ENCODE measurements at places on chromosomes 7 and 10.

DNA sequence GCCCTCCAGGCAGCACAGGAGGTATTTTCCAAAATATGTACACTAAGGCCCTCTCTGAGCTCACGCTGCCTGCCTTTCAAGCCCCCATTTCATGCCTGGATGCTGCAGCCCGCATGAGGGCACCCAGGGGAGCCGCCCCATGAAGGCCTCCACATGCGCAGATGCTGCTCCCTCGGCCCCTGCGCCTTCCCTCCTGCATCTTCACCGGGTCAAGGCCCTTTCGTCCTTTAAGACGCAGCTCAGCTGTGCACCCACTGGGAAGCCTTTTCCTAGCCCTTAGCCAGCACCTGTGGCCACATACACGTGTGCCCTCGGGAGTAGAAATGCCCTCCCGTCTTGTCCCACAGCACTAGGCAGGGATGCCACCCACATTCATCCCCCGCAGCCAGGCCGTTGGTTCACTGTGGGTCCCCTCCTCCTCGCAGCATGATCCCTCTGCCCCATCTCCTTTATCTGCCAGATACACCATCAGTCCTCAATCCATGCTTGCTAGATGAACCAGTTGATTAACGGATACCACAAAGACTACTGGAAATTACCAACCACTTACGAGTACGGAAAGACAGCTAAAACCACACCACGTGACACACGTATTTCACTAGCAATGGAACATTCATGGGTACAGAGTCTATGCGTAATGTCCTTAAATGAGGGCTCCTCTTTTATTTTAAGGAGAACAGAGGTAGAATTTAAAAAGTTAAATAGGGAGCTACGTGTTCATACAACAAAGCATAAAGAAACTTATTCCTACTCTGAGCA, 278.0 kb downstream of the TNS3 start:
- no peak for DNase-seq

DNA sequence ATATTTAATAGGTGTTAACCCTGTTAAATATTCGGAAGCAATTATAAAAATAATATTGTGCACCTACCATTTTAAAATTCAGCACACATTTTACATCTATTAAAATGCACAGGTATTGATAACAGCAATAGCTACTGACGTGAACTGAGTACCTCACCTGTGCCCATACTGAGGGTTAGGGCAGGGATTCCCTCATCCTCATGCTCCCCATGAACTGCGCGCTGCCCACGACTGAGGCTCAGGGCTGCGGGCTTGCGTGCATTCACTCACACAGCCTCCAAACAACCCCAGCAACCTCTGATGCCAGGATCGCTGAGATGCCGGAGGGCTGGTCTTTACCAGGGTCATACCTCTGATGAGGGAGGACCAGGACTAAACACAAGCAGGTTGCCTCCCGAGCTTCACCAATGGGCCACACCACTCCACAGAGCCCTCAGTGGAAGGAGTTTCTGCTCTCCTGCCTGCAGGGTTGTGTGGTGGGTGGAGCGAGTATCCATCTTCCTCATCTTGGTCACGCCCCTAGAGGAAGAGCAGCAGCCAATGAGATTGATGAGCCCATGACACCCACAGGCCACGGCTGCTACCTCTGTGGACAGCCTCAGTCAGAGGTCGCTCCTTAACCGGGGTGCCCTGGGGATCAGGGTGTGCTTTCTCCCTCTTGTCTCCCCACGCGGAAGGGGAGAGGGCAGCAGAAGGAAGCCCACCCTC, 478.3 kb downstream of the TNS3 start:
- no peak for DNase-seq

DNA sequence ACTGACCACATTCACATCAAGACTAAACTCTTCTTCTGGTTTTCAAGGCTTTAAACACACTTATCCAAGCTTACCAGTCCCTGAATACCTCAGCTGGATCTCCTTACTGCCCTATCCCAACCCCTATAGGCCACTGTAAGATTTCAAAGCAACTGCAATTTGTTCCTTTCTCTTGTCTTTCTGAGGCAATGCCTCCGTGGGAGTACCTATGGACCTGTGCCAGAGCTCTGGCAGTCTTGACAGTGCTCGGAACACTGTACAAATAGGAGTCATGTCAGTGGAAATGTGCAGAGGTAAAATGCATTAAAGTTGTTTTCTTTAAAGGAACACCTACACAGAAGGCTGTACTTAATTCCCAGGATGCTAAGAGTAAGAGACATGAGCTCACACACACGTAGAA, 124.7 kb downstream of the CNOT4 start:
- no peak for DNase-seq

GRCh38 chr7:39451901-39452300, 114.3 kb upstream of the YAE1 start:
- no peak for DNase-seq

GRCh38 chr7:26662646-26663045, 201.7 kb downstream of the SKAP2 start:
- no peak for DNase-seq

- no peak for DNase-seq
These were observed at the start of gene C10orf105 for GRCh38 chr10:71719464-71720201. C10orf105 (minus strand) TSS chr10:71719778; CDS start chr10:71716337, 3,441 bp downstream.

DNA sequence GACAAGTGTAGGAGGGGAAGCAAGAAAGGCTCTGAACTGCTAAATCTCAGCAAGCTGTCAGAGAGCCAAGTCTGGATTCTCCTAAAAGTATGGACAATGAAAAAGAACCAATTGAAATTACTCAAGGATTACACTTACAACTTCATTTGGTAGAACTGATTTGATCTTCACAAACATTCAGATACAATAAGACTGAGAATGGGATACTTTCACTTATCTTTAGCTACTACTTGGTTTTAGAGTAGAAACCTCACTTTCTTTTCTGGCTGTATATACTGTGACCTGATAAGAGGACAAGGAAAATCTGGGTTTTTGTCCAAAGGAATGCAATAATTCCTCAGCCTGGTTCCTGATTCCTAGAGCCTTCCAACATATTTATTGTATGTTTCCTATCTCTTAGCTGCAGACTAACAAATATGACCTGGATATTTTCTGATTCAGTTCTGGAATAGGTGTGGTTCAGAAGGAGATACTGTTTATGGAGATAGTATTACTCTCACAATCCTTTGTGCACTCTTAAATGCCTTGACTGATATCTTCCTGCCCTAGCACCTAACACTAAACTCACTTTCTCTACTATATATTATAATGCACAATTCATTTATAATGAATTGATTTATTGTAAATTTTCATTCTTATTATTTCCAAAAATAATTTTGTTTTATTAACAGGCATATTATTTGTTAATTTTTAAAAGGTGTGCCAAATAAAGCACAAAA, 7.3 kb downstream of the SEMA3A start:
- no peak for DNase-seq

- DNase-seq: no peak
These were observed 47.3 kb upstream of the NPTX2 start for GRCh38 chr7:98569691-98570337.

- DNase-seq: no peak
These were observed 15.1 kb downstream of the LRRC20 start for GRCh38 chr10:70367195-70367796.

- no peak for DNase-seq
These were observed 41.3 kb upstream of the AOAH start for GRCh38 chr7:36765605-36766004.

DNA sequence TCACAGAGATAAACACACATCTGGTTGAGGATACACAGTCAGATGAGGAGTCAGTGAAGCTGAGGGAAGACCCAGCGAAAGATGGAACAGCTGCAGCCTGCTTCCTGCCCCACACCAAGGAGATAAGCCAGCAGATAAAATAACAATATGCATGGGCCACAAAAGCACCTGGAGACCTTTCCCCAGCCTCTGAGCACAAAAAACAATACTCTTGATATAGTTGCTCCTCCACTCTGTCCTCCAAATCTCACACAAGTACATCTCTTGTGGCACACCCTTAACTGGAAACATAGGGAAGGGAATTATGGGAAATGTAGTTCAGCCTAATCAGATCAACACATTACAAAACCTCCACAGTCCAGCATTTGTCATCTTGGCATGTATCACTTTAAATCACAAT, 9.7 kb upstream of the FHIP2A start:
- no peak for DNase-seq

- DNase-seq: no peak
These were observed 259.6 kb upstream of the PPP2R2D start for GRCh38 chr10:131641231-131641630.

- no peak for DNase-seq
These were observed 13.4 kb downstream of the SKIDA1 start for GRCh38 chr10:21511946-21512572.

DNA sequence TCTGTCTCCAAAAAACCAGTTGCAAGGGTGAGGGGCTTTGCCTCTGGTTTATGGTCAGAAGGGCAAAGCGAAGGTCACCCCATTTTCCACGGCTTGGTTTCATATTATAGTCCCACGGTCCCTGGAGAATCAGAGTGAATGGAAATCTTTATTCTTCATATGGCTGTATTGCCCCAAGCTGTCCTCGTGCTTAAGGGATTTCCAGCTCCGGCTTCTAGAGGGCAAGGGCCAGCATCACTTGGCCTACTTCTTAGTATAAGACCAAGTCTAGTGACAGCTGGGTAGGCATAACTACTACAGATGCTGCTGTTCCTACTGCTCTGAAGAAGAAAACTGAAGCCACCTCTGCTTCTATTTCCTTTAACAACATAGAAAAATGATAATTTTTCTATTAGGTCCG, 63.2 kb downstream of the PARP12 start:
- no peak for DNase-seq

GRCh38 chr7:151251328-151251688, 2.8 kb upstream of the SMARCD3 start:
- no peak for DNase-seq

DNA sequence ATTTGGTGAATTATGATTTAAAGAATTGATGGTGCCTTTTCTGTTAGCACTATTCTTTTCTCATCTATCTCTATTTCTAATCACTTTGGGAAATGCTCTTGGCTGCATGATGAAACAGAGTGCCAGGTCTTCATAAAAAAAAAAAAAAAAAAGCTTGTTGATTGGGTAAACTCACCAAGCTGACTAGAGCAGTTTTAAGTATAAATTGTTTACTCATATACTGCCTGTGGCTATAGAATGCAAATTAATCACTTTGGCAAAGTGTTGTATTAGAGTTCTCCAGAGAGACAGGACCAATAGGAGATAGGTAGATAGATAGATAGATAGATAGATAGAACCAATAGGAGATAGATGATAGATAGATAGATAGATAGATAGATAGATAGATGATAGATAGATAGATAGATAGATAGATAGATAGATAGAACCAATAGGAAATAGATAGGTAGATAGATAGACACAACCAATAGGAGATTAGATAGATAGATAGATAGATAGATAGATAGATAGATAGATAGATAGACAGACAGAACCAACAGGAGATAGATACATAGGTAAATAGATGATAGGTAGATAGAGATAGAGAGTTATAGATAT, 20.1 kb upstream of the TBXAS1 start:
- DNase-seq: no peak

DNA sequence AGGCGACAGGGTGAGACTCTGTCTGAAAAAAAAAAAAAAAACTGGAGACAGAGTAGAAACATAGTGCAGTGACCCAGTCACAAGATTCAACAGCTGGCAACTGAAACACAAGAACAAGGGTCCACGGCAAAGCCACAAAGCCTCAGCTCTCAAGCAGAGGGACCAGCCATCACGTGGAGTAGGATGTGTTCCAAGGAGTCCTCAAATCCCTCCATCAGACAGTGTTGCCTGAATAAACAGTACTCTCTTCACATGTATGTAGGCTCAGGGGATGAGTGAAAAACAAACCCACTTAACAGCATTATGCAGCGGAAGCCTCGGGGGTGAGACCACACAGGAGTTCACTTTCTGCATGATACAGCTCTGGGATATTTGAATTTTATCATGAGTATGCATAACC, 62.0 kb downstream of the SLIT1 start:
- DNase-seq: no peak

DNA sequence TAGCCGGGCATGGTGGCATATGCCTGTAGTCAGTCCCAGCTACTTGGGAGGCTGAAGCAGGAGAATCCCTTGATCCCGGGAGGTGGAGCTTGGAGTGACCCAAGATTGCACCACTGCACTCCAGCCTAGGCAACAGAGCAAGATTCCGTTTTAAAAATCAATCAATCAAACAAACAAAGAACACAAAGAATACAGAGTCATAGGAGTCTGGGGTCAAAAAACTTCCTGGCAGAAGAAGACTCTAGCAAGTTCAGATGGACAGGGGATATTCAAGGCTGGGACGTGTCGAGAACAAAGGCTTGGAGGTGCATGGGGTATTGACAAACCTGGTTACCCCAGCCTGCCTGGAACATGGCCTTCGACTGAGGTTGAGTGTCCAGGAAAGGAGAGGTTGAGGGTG, 228.8 kb upstream of the AGK start:
- no peak for DNase-seq

DNA sequence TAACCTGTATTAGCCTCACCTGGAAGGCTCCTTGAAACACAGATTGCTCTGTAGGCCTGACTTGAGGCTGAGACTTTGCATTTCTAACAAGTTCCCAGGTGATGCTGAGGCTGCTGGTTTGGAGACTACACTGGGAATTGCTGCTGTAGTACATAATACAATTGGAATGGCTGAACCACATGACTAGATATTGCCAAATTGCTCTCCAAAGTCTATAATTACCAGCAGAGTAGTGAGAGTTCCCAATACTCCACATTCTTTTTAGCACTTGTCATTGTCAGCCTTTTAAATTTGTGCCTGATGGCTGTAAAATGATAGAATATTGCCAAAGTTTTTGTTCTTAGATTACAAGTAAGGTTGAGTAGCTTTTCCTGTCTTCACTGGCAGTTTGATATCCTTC, 39.9 kb downstream of the PLEKHA8 start:
- no peak for DNase-seq

DNA sequence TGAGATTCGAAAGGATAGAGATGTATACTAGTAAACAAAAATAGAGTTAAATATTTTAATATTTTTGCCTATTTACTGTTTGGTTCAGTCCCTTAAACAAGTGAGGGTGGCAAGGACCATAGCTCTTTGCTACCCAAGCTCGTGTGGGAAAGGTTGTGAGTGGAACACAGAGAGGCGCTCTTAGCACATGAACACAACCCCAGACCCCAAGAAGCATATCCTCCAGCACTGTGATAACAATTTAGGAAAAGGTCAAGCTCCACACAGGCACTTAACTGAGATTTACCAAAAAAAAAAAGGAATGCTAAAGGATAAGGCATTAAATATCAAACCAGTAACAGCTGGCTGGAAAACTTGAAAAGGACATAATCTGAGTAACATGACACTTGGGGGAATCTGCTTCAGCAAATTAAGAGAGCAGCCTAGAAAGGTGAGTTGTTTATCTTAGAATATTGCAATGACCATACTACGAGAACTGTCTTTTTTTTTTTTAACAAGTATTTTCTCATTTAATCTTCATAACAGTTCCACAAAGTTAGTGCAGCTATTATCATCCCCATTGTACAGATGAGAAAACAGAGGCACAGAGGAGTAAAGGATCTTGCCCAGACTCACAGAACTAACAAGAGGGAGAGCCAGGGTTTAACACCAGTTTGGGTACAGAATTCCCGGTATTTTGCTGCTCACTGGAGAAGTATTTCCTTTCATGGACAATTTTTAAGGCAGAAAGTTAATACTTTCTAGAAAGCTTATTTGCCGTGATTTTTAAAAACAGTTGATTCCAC, 303.5 kb upstream of the AOAH start:
- no peak for DNase-seq

- no peak for DNase-seq
These were observed 168.6 kb upstream of the ZMIZ1 start for GRCh38 chr10:78899996-78900714.

- DNase-seq: no peak
These were observed 236.4 kb downstream of the COBL start for GRCh38 chr7:51080216-51080615.
